AG09309 (cell line): ENCODE measurements at places on chromosomes 6 and 20.

DNA sequence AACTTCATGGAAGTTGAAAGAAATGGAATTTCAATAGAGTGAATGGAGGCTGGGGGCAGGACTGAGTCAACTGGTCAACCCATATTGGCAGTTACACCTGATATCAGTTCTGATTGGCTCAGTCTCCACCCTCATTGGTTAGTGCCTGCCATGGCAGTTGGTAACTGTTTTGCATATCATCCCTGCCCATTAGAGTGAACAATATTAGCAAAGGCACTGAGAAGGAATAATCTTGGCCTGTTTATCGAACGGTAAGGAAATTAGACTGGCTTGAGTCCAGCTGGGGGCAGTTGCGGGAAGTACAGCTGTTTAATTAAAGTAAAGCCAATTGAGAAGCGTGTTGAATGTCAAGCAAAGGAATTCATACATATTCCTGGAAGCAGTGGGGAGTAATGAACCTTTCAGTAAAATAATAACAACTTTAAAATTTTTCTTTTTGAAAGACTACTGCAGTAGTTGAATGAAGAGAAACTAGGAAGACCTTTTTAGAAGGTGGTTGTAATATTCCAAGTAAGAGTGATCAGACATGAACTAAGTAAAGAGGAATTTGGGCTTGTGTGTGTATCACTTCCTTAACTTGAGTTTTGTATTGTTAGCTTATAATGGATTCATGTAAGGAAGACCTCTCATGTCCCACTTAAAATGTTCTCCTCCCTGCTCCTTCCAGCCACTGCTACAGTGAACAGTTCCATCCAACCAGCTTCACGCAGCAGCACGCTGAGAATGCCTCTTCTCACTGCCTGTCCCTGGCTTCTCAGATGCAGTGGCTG, 17.2 kb upstream of the FAM50B start:
- DNase-seq = no peak

GRCh38 chr6:135046912-135047311, 7.7 kb downstream of the HBS1L start:
- no peak for DNase-seq

- no peak for DNase-seq
Observed at GRCh38 chr20:3101737-3102574, 17.4 kb upstream of the AVP start.

GRCh38 chr6:117549611-117550010, 52.7 kb downstream of the GOPC start:
- no peak for DNase-seq

DNA sequence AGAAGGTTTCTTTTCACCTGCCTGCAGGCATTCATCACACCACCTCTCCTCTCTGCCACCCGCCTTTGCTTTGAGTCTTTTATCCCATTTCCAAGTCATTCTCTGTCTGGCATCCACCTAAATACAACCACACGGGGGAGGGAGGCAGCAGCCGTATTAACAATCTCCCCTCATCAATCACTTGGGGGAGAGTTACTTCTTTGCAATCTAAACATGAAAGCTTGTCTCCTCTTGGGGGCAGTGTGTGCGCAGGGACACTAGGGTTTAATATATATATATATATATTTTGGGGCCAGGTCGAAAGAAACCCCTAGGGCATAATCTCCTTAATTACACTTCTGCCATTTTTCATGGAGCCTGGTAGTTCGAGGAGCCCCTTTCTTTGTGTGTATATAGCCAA, 214.5 kb downstream of the TSHZ2 start:
- DNase-seq = no peak

DNA sequence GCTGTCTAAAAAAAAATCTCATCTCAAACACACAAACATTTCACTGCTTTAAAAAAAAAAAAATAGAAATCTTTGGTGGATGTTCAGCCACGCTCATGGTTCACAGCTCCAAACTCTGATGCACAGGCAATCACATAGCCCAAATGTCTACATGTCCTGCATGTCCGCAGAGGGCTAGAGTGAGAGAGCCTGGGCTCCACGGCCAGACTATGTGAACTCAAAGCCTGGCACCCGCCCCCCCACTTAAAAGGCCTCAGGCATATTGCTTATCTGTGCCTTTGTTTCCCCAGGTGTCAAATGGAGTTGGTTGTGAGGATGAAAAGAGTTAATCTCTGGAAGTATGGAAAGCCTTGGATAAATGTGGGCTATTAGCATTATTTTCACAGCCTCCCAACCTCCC, 10.5 kb upstream of the PTGIS start:
- no peak for DNase-seq

GRCh38 chr6:127282184-127282583, 15.5 kb downstream of the RNF146 start:
- DNase-seq = no peak

DNA sequence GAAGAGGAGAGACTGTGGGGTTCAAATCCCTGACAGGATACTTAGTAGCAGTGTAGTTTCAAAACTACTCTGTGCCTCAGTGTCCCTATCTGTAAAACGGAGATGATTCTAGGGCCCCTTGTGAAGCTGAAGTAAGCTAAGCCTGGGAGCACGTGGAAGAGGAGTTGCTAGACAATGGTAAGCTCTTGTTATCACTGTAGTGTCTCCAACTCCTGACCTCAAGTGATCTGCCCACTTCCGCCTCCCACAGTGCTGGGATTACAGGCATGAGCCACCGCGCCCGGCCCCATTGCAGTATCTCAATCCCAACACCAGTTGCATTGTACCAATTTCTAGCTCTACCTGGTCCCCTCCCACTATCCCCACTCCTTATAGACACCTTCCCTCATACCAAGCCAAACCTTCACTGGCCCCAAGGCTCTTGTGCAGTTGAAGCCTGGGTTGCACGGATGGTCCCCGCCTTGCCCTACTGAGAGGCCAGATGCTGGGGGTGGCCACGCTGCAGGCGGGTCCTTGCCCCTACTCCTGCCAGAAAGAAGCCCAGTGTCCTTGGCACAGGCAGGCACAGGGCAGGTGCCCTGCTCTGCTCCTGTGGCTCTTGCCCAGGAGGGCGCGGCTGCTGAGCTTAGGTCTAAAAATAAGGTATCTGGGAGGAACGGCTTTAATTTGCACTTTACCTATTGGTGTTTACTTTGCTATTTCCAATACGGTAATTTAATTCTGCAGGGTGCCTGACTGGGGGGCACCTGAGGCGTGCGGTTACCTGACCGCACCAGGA, 118.1 kb downstream of the VEGFA start:
- DNase-seq = no peak

- DNase-seq = no peak
Observed at GRCh38 chr6:43897571-43898302, 127.7 kb downstream of the VEGFA start.

DNA sequence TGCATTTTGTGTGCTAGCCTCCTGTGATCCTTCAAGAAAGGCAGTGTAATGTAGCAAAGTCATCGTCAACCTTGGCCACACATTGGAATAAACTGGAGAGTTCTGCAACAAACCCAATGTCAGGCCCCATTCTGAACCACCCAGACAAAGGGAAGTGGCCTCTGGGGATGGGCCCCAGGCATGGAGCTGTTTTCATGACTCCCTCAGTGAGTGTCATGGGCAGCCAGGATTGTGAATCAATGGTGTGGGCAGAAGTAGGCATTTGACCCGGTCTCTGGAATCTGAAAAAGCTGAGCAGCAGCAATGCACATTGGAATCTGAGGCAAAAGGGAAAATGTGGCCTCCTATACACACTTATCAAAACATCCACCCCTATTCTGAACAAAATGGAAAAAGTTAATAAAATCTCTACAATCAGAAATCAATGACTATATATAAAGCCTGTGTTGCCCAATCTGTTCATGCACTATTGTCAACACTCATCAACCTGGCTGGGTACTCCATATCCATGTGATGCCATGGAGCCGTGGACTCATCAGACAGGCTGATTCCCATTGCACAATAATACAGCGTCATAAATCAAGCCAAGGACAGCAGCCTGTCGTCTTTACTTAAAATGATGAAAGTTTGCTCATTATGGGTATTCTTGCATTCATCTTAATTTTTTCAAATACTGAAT, 134.9 kb upstream of the STMND1 start:
- DNase-seq = no peak

DNA sequence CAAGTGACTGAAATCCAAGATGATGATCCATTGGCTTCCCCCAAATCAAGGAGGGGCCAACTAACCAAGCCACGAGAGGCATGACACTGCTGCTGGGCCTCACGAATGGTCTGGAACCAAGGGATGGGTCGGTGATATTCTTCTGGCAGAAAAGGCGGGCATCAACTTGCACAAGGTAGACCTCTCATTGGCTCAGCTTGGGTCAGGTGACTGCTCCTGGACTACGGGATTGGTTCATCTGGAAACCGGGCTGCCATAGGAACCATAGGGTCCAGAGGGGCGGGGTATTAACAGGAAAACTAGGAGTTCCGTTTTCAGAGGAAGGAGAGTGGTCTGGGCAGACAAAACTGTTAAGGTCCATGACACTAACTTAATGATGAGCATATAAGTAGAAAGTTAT, 100.9 kb downstream of the TFAP2C start:
- no peak for DNase-seq

- DNase-seq = no peak
Observed at GRCh38 chr6:14121936-14122344, 4.4 kb downstream of the CD83 start.

- DNase-seq = no peak
Observed at GRCh38 chr20:23928788-23929187, 49.2 kb upstream of the CST5 start.

- no peak for DNase-seq
Observed at GRCh38 chr20:44015733-44016103, 101.1 kb downstream of the TOX2 start.

DNA sequence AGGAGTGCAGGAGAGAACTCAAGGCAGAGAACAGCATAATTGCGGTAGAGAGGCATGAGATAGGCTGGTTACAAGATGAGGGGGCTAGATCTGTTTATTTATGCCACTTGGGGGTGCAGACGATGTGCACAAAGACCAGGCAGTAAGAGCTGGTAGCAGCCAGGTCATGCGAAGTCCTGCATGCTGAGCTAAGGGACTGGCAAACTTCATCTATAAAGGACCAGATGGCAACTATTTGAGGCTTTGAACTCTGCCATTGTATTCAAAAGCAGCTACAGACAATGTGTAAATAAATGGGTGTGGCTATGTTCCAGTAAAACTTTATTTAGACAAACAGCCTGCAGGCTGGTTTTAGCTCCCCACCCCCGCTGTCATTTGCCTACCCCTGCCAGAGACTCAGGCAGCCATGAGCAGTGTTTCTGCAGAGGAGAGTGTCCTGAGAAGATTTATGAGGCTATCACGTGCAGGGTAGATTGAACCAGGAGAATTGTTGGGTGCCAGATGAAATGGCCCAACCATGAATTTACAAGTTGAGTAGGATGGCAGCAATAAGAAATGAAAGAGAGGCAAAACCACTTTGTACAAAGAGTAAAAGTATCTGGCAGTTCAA, 253.4 kb upstream of the MOCS1 start:
- DNase-seq = no peak

GRCh38 chr6:34508425-34508824, 42.5 kb downstream of the PACSIN1 start:
- no peak for DNase-seq

DNA sequence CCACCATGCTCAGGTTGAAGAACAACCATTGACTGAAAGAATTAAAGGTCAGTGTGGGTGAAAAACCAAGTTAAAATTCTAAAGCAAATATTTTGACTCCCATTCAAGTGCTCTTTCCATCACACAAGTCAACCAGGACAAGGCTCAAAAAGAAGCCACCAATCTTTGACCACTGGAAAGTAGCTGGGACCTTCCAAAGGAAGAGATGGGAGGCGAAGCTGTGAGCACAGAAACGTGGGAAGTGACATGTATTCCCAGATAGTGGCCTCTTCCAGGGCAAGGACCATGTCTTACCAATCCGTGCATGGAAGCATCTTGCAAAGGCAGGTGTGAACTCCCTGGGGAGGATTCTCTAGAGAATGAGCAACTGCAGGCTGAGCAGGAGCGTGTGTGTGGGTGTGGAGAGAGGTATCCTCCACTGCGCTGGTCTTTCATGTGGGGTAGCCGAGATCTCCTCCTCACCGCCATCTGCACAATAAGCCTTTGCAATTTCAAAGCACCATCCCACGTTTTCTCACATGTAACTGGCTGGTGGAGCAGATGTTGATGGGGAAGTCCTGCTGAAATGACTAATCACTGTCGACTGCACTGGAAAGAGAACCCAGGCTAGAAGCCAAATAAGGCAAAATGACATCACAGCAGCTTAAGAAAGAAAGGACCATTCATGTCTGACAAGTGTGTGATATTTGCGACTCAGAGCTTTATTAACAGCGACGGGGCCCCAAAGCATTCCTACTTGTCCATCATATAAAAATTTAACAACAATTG, 189.4 kb upstream of the RREB1 start:
- peak; percentile 13 for DNase-seq

GRCh38 chr6:169534039-169534421, 167.8 kb downstream of the WDR27 start:
- no peak for DNase-seq

DNA sequence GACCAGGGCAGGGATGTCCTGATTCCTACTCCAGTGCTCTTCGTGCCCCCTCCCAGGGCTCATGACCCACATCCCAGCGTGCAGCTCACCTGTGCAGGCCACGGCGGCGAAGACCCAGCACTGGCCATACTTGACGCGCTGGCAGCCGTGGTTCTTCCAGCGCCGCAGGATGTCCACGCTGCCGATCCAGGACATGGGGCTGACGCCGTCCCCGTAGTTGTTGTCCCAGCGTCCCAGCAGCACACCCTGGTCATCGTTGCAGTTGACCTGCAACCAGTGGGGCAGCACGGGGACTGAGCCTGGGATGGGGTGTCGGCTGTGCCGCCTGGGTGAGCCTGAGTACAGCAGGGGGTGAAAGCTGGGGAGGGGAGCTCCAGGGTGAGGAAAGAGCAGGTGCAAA, 18.4 kb downstream of the TGM2 start:
- no peak for DNase-seq

DNA sequence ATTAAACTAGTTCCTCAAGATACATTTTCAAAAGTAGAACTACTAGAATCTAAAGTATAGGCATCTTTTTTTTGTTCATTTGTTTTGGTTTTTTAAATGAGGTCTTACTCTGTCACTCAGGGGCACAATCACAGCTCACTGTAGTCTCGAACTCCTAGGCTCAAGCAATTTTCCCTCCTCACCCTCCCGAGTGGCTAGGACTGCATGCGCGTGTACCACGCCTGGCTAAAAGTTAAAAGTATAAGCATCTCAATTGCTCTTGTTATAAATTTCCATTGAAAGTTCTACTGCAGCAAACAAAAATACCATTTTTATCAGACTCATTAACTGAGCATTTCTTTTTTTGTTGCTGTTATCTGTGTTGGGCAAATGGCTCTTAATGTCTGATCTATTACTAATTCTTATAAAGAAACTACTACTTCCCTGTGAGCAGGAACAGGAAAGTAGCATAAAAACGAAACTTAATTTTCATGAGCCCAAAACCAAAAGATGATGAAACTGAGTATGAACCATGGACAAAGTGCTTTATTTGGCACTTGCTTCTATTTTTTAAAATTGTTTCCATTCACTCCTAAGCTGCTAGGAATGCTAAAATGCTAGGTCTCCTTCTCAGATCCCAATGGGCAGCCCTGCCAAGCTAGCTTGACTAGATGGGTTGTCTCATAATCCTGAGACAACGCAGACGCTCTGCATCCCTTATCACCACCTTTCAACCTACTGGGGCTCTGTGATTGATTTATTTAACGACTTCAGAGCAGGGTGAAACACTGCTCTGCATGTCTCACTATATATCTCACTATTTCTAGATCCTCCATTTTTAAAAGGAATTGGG, 36.9 kb downstream of the TRPC4AP start:
- peak; percentile 14 for DNase-seq
